ENCODE measurements at places on chromosomes 6 and 20.

- no peak for DNase-seq
Observed at GRCh38 chr20:10540636-10541493, 105.8 kb downstream of the SLX4IP start.

DNA sequence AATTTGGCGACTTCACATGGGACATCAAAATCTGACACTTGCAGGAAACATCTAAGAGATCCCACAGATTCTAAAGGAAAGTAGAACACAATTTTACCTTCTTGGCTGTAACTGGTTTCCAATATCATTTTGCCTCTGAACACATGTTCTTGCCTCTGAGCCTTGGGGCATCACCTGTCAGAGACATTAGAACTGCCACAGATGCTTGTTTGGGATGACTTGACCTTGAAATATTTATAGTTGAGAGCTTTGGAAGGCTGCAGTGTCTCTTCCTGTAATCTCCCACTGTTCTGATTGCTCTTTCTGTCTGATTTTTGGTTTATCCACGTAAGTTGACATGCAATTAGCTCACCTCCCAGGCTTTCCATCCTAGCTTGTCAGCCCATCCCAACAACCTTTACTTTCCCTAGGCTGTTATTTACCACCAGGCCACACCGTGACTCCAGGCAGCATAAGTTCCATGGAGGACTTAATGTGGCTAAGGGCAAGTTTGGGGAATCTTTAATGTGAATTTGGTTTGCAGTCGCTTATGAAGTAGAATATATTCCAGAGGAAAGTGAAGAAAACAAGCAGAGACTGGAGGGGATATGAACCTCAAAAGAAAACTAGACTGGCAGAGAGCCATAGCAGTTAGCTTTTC is 256.5 kb upstream of the RIN2 start:
- DNase-seq: no peak

DNA sequence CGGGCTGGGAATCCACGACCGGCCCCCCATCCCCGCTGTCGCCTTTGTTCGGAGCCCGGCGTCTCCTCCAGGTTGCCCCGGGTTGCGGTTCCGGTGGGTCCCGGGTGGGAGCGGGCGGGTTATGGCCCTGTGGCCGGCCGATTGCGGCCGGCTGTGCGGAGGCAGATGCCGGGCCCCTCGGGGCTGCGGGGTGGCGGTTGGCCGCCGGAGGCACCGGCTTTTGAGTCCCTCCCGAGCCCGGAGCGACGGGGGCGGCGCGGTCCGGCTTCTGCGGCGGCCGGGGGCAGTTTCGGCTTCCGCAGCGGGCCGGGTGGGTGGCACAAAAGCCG is 431 bp downstream of the LOC128125822 start:
- DNase-seq: no peak

DNA sequence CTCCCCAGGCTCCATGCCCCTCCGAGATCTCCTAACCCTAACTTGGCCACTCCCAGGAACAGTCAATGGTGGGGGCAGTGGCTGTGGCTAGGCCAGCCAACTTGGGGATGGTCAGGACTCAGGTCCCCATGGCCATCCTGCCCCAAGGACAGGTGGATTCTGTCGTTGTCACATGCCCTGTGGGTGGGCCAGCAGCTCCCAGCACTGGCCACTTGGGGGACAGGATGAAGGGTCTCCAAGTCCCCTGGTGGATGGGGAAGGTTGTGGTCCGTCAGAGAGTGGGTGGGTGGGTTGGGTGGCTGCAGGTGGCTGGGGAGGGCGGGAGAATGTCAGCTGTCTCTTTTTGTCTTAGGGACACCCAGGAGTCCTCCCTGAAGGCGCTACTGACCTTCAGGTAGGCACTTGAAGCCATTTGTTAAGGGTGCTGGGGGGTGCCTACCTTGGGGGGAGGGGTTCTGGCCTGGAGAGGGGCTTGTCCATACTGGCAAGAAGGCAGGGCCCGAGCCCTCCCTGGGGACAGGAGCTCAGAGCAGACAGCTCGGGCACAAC is 5.5 kb downstream of the COL9A3 start:
- DNase-seq: no peak

DNA sequence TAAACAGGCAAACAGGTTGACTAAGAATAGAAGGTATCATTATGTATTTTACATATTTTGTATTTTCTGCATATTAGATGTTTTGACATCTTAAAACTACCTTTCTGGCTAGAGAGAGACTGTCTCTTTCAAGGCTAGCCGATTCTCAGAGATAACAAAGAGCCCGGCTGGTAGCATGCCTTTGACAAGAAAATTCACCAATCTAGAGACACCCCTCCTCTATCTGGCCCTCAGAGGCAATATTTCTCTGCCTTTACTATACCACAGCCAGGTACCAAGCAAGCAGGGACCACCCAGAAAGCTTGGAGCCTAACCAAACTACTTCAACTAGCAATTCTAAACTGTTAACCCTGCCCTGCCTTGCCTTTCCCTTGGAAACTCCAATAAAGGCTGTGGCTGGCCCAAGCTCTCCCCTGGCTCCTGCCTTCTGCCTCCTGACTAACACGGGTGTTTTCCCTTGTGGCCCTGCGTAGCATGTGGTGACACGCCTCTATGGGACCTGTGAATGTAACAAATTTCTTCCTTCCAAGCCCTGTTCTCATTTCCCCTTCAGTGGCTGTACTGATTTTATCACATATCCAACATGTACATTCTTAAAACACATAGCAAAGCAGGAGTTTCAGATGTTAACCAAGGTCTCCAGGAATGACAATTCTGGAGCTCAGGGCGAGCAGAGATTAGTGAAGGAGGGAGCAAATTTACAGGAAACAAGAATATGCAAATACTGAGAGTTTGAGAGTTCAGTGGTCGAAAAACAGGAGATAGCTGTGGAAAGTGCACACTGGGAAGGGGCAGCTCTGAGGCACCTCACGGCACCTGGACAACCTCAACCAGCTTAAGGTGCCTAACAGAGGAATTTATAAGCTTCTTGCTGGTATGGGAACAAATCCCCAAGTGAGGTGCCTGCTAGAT is 120.8 kb downstream of the BACH2 start:
- no peak for DNase-seq

- no peak for DNase-seq
Observed at GRCh38 chr6:145453376-145453775, 281.9 kb downstream of the EPM2A start.

GRCh38 chr20:2135013-2135412 is 33.4 kb downstream of the STK35 start:
- DNase-seq: no peak

DNA sequence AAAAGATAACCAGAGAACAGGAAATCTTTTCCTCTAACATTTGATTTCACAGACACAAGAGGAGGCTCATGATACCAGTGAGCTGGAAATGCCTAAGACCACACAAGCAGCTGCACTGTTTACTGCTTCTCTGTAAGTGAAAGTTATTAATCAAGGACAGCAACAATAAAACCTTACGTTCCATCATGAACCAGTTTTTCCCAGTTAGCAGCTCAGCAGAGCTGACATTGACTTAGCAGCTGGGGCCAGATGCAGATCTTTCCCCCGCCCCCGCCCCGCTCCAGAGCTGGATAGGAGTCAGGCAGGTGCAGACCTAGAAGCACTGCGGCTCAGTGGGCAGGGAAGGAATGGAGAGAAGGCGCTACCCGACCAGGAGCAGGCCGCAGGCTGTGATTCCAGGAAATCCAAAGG is 275.2 kb downstream of the GMDS start:
- DNase-seq: no peak

- no peak for DNase-seq
Observed at GRCh38 chr6:132571774-132572173, 1.7 kb downstream of the TAAR6 start.

- DNase-seq: no peak
Observed at GRCh38 chr6:25266456-25267100, 12.6 kb upstream of the CARMIL1 start.

GRCh38 chr20:57560554-57561355 is at the start of gene PCK1:
PCK1 (plus strand) TSS chr20:57561110; CDS start chr20:57561412, 302 bp downstream.
- DNase-seq: peak; percentile 4

DNA sequence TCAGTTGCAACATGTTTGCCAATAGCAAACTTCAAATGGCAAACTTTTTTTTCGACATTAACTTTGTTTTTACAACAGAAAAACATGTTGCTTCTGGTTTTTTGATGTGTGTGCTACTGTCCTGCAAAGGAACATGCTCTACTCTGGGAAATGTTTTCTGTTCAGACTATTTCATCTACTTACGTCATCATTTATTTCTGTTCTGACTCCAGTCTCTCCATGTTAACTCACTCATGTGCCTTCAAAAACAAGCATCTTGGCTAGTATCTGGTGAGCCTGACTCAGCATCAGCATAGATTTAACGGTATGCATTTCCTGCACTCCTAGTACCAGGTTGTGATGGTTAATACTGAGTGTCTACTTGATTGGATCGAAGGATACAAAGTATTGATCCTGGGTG is 36.1 kb upstream of the MAP7 start:
- DNase-seq: no peak

DNA sequence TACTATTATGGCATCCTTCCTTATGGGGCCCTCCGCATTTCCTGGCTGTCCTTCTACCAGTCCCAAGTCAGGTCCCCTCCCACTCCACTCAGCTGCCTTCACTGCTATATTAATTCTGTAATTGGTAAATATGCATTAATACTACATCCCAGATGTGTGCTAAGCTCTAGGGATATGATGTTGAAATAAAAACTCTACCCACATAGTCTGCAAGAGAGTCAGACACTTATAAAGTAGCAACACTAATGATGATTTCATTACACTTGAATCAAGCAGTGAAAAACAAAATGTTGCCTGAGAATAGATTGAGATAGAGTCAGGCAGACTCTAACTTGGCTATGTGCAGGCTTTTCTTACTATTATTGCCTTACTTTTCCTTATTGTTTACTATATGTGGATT is 62.4 kb downstream of the AIG1 start:
- no peak for DNase-seq

DNA sequence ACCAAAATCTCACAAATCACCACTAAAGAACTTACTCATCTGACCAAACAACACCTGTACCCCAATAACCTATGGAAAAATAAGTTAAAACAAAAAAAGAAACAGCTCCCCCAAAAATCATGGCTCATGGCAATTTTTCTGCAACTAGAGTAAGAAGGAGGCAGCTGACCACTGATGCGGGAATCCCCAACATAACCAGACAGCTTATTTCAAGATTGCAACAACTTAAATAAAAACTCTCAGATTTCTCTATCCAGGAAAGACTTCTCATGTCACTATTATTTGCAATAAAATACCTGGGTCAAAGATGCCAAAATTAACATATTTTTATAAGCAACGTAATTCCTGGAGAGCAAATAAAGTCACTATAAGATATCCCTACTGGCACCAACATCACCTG is 128.1 kb upstream of the LY86 start:
- no peak for DNase-seq

DNA sequence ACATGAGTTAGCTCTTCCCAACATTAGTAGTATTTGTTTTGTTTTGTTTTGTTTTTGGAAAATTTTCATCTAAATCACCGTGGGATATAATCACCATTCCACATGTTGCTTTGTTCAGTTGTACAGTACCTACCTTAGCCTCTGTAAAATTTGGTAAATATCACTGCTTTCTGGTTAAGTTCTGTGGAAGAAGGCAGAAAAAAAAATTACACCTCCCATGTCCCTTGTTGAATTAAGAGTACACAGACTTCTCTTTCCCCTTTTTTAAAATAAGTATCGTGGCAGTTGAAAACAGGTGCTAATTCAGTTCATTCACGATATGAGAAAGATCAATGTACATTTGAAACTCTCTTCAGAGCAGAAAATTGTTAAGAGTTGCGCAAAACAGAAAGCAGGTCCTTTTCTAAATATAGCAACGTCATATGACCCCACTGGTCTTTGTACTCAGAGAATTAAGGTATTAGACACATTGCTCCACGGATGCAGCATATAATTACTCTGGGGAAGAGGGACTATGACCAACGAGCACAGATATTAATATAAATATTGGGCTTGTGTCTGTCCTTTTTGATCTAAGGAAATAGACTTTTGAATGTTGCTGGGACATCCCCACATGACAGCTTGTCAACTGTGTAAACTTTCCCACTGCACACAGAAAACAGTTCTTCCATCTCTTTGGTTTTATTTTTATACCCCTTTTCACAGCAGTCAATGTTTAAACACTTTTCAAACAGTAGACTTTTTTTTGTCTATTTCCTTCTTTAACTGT is 58.6 kb upstream of the ZNF217 start:
- DNase-seq: no peak

DNA sequence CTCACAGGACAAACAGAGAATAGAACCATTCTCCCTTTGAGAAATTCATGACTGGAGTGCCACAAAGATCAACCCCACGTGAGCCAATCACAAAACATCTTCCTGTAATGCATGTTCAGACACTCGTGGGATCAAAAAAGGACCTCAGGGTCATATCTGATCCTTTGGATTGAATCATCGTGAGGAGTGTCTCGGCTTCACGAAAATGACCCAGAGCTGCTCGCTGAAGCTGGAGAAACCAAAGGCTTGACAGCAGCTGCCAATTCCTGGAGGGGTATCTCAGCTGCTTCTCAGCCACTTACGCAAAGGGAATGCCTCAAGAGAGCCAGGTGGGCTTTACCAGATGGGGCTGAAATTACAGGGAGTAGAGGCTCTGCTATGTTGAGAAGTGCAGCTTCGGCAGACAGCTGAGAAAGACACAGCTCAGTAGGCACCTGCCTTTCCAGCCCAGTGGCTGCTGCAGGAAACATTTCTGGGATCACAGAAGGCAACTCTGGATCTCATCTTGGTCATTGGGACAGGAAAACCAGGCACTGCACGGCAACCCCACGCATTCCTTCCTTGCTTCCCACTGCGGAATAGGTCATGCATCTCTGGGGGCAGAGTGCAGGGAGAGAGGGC is 813.1 kb downstream of the KIF16B start:
- peak; percentile 9 for DNase-seq

DNA sequence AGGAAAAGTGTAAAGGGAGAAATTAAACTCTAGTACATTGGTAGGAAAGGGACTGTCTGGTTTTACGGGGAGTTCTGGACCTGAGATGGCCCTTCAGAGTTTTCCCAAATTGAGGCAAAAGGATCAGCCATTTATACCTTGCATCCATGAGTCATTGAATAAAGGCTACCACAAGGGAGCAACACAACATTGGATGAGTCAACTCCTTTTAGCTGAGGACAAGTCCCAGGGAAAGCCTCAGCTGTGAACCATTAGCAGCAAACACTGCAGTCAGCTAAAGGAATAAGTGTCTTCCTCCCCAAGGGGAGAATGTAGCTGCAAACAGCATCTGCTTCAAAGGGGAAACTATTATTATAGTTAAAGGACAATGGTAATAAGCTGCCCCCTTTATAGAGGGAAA is 468.7 kb upstream of the ID4 start:
- no peak for DNase-seq

DNA sequence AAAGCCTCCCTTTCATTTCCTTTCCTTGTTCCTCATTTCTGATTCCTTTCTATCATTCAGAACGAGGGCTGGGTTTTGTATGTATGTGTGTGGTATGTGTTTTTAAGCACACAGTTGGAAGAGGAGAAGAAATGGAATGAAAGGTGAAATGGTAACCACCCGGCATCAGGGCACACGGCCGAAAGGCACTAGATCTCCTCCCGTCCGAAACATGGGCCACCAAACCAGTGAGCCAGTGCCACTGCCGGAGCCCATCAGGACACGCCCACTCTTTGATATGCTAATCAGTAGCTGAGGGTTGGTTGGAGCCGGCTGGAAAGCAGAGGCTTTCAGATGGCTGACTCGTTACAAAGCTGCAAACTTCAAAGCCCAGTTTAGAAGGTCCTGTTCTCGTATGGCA is 228.6 kb upstream of the JARID2 start:
- no peak for DNase-seq
